ENCODE measurements at places on chromosomes 3 and 15.

DNA sequence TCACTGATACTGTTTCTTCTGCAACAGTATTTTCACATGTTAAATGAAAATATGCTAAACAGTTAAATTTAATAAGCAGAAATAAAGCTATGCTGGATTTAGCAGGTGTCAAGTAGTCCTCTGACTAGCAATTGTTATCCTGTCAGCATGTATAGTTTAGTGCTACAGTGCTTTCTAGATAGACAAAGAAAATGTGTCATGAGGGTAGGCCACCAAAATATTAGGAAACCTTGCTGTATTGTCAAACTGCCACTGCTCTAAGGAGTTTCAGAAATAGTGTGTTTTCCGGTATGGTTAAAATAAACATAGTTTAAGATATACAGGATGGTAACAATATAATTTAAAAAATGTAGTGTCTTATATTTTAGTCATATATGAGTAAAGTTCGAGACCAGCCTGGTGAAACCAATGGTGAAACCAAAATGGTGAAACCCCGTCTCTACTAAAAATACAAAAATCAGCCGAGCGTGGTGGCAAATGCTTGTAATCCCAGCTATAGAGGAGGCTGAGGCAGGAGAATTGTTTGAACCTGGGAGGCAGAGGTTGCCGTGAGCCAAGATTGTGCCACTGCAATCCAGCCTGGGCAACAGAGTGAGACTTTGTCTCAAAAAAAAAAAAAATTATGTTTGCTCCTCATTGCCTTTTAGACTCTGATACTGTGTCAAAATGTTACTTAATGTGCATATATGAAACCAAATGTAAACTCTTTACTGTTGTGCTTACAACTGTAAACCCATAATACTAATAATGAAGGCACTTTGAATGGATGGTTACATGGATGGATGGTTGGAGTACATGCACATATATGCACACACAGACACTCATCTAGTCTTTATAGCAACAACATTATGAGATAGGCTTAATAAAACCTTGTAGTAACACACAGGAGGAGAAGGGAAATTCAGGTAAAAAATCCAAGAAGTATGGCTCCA lies 204.8 kb downstream of the RSRC1 start:
- DNase-seq, result no peak

DNA sequence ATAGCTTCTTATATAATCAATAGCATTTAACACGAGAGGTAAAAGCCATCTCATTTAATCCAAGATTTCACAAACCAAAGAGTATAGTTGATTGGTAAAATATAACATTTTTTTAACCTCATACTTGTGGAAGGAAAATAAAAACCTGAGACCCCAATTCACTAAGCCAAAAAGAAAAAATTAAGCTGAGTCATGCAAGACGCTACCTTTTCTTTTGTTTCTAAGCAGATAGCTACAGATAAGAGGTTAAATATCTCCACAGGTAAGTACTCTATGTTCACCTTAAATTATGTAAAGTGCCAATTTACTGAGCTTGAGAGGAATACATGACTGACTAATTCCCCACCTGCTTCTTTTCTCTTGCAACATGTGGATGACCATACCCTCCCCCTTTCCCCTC lies 656.4 kb downstream of the MECOM start:
- DNase-seq, result no peak

DNA sequence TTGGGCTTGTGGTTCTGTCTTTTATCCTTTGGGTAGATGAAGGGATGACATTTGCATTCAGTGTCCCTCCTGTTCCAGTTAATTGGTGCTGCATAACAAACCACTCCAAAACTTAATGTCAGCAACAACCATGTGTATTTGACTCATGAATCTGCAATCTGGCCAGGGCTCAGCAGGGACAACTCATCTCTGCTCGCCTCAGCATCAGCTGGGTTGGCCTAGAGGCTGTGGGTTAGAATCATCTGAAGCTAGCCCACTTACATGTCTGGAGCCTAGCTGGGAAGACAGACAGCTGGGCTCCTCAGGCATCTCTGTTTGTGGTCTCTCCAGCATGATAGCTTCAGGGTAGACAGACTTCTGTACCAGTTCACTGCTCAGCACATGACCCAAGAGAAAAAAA lies 92.0 kb downstream of the TMEM108 start:
- DNase-seq, result no peak

- DNase-seq, result no peak
Measured at GRCh38 chr3:172607305-172608121, 84.3 kb upstream of the TNFSF10 start.

GRCh38 chr3:143060906-143061305 lies 58.7 kb upstream of the CHST2 start:
- no peak for DNase-seq

GRCh38 chr3:56415652-56416051 lies 52.6 kb downstream of the ERC2 start:
- DNase-seq, result no peak

GRCh38 chr3:27568393-27568792 lies 84.2 kb upstream of the SLC4A7 start:
- no peak for DNase-seq

DNA sequence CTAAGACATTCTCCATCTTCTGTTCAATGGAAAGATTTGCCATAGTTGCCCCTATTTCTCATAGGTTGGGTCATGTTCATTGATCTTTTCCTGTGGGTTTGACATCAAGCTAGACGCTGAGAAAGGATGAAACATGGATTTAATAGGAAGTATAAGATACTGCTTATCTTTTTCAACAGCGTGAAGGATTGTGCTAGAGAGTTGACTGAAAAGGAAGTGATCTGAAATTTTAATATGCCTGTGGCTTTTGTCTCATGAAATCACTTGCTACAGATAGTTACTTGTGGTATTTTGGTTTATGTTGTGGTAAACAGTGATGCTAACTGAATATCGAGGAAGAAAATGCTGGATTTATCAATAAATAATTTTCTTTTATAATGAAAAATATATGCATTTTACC lies 442.9 kb downstream of the EDEM1 start:
- DNase-seq, result no peak

Measured in CD4-positive, alpha-beta T cell treated with Interleukin-4 for 1 hour (primary cell).